Activated CD8-positive, alpha-beta memory T cell treated with anti-CD3 and anti-CD28 coated beads for 1 hour (primary cell): ENCODE measurements at places on chromosomes 6 and 20.

- DNase-seq, result no peak
Observed at GRCh38 chr6:53741034-53741823, 53.6 kb upstream of the LRRC1 start.

DNA sequence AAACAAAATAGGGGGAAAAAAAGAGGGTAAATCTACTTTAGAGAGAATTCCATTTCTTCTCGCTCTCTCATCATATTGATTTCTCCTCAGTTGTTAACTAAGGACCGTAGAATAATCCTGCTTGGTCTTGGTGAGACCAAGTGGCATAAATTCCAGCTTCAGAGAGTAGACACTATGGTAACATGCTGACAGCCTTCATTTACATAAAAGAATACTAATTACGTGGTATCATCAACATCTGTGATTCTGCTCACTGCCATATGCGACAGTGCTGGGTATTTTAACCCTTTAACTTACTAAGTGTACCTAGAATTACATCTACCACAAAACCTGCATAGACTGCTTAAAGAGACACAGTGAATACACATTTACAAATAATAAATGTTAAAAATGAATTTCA is 27.1 kb downstream of the TOMM6 start:
- no peak for DNase-seq

- DNase-seq, result no peak
Observed at GRCh38 chr20:36847710-36848040, 28.3 kb upstream of the TLDC2 start.

GRCh38 chr6:24966381-24966780 is 30.6 kb upstream of the RIPOR2 start:
- DNase-seq, result no peak

DNA sequence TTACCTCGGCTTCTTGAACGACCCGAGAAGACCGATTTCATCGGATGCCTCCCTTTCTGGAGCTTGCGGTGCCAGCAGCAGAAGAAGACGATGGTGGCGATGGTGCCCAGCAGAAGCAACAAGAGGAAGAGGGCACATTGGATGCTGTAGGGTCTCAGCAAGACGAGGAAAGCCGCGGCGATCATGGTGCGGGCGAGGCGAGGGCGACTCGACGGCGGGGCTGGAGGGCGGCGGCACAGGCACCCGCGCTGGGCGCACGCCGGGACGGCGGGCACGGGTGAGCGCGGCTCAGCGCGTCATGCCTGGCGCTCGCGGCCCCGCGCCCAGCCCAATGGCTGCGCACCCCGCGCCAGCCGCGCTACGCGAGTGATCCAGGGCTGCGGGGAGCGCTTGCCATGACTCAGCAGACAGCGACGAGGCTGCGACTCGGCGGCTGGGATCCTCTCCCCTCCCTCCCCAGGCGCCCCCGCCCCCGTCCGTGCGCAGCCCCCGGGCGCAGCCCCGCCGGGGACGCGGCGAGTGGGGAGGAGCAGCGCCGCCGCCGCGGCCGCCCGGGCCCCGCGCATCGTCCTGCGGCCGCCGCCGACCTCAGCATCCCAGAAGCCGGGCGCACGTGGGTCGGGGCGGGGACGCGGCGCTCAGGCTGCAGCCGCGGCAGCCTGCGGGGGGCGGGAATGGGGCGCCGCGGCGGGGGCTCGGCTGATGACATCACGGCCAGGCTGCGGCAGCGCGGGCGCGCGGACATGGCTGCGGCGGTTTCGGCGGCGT is at the start of gene BEND6:
BEND6 (plus strand) TSS at position 705 of the 768 bp plus-strand sequence. CDS start 26,704 bp downstream, outside the sequence.
- no peak for DNase-seq

DNA sequence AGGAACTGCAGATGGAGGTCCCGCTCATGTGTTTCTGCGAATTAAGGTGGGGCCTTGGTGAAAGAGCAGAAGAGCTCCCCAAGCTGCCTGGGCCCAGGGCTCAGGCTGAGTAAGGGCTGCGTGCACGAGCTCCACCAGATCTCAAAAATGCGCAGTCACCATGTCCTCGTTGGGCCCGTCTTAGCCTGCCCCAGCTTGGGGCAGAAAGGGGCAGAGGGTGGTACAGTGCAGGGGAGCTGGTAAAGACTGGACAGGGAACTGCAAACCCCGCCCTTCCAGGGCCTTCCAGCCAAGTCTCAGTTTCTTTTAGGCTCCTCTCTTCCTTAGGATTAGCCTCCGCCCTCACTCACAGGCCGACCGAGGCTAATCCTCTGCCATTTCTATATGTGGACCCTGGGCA is 101.6 kb downstream of the FOXF2 start:
- DNase-seq, result no peak

DNA sequence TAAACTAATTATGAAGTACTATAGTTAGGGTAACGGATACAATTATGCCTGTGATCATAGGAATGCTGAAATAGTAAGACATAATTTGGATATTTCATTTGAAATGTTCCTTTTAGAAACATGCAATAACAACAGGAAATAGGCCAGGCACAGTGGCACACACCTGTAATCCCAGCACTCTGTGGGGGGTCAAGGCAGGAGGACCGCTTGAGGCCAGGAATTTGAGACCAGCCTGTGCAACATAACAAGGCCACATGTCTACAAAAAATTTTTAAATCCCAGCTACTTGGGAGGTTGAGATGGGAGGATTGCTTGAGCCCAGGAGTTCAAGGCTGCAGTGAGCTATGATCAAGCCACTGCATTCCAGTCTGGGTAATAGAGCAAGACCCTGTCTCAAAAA is 25.7 kb upstream of the MYO6 start:
- no peak for DNase-seq

DNA sequence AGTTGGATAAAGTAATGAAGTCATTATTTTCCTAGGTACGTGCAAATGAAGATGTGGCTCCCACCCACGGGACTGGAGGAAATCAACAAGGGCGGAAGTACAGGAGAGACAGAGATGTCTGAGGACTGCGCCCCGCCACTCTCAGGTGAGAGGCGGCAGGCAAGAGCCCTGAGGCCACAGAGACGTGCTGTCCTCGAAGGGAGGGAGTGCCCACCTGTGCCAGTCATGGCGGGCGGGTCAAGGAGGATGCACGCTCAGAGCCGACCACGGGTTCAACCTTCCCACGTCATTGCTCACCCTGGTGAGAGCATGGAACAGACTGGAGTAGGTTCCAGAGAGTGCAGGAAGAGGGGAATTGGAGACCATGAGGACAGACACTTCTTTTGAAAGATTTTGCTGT is 12.7 kb downstream of the CST8 start:
- no peak for DNase-seq

GRCh38 chr6:45743028-45743615 is 272.5 kb downstream of the CLIC5 start:
- no peak for DNase-seq

DNA sequence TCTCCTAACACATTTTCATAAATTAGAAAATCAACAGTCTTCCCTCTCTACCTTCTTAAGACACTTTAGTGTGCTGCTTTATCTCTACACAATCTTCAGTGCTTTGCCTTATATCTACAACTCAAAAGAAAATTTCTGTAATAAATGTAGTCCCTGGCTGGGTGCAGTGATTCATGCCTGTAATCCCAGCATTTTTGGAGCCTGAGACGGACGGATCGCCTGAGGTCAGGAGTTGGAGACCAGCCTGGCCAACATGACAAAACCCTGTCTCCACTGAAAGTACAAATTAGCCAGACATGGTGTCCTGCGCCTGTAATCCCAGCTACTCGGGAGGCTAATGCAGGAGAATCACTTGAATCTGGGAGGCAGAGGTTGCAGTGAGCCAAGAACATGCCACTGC is 9.7 kb upstream of the EDN1 start:
- no peak for DNase-seq

- DNase-seq, result no peak
Observed at GRCh38 chr20:995170-995569, 6.9 kb downstream of the RSPO4 start.

GRCh38 chr6:159981403-159982245 is 12.7 kb downstream of the IGF2R start:
- no peak for DNase-seq

DNA sequence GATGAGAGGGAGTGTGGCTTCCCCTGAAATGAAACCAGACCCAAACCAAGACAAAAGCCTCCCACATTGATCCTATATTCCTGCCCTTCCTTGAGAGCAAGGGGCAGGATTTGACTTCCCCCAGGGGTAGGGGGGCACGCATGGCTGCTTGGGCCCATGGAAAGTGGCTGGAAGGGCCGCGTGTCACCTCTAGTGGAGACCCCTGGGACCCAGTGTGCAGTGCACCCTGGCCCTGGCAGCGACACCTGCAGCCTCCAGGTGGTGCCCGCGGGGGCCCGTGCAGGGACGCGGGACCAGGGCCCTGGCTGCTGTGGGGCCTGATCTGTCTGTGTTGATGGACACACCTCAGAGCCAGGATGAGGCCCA is 18.0 kb upstream of the SLCO4A1 start:
- DNase-seq, result no peak

DNA sequence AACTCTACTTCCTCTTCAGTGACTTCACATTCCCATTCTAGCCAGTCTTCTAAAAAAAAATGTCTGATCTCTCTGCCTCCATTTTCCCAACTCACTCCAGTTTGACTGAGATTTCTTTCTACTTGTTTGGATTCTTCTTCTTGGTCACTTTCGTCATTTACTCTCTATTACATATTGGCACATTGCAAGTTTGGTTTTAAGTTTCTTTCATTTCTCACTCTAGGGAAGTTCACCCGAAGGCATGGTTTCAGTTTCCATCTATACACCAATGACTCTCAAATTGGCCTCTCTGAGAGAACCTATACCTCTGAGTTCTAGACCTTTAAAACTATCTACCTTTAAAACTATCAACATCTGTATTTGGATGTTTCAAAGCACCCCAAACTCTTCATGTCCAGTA is 51.3 kb downstream of the CD109 start:
- DNase-seq, result no peak

DNA sequence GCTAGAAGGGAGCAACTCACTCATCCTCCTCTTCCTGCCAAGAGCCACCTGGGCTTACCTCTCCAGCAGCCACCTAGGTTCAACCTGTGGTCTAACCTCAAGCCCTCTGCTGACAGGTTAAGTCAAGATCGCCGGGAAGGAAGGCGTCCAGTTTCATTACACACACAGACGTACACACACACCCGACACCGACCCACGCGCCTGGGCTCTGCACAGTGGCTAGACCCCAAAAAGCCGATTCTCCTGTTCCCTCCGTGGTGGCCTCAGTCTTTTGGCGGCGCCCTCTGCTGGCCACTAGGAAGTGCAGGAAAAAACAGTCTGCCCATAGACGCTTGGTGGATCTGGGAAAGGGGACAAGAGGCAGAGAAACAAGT is 52.8 kb downstream of the MRPL14 start:
- peak; percentile 50 for DNase-seq

DNA sequence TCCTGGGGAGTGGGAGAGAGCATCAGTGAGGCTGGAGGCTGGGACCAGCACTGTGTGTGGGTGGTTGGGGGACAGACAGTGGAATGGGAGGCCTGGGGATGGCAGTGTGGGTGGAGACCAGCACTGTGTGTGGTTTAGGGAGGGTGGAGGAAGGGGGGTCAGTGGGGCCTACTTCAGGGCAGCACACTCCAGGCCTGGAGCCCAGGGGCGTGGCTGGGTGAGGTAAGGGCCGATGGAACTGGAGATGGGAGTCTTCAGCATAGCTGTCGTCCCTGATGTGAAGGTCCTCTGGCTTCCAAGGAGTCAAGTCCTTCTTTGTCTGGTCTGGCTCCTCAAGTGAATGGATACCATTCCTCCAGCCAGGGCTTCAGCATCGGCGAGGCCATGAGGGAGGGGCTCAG is 18.6 kb downstream of the KCNK17 start:
- no peak for DNase-seq

DNA sequence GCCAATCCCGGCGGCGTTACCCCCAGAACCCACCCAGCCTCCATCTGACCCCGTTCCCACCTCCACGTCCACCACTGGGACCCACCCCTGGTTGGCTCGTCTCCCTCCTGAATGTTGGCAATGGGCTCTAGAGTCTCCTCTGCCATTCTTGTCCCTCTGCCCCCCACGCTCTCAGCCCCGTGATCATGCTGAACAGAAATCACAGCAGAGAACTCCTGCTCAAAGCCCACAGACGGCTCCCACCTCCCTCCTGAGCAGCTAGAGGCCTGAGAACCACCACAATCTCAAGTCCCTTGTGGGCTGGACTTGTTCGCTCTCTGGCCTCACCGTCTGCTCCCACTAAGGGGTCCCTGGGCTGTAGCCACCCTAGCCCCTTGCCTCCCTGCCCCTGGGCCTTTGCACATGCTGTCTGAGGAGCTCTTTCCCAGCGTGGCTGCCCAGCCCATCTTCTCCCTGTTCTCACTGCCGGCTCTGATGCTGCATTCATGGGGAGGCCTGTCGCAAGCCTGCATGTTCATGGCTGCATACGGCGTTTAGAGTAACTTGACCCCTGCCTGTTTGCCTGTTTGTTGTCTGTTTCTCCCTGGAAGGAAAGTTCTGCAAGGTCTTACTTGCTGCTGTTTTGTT is 11.2 kb upstream of the FRMD1 start:
- no peak for DNase-seq

GRCh38 chr20:45898285-45898684 is 7.2 kb downstream of the CTSA start:
- no peak for DNase-seq

DNA sequence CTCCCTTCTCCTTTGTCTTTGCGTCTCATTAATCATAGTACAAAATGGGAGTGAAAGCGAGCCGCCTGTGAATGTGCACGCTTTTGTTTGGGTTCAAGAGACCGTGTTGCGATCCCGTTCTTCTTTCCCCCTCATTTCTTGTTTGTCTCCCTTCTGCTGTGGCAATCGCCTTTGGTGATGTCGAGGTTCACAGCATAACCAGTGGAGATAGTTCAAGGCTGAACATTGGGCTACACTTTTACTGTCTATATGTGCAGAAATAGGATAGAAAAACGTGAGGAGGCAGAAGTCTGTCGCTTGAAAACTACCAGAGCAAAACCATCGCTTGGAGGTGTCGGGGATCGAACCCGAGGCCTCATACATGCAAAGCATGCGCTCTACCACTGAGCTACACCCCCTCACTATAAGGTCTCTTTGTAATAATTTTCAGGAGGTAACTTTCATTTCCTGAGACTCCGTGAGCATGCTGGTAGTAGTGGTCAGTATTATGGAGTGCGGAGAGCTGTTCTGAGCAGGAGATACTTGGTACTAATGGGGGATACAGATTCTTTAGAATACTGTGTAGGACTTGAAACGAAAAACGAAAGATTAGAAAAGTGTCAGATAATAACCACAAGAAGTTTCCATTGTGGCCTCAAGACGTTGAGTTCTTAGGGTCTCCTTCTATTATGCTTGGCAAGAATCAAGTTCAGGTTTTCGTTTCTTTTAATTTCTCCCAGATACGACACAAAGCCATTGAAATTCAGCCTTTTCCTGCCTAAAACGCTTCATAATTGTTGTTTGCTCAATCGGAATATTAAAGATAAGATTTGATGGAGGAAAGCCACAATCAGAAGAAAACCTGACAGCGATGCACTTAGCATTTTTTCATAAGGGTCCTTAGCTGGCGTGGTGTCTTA is 106.6 kb downstream of the TRIM27 start:
- DNase-seq, result no peak
